ENCODE measurements at places on chromosomes 12 and 14. TPM values are rescaled to one million over a fixed set of nuclear protein-coding genes. Genes with fewer than 3 reads are reported as not detected.

The ZNF891 gene
- total RNA-seq = 3.1 TPM

The HOXC10 gene
- not detected for total RNA-seq

The CLEC9A gene
- not detected for total RNA-seq

The CLEC2A gene
- total RNA-seq = not detected

The TTC8 gene
- total RNA-seq = 2.4 TPM

The DACT1 gene
- total RNA-seq = 0.45 TPM

The PMCH gene
- not detected for total RNA-seq

The PTPN6 gene
- total RNA-seq = 312 TPM

The KRT73 gene
- total RNA-seq = 92.9 TPM

The KERA gene
- not detected for total RNA-seq

The GPHB5 gene
- total RNA-seq = not detected

The CD27 gene
- total RNA-seq = 13.7 TPM

The DNAI7 gene
- total RNA-seq = 0.48 TPM

The SPIC gene
- 0.24 TPM for total RNA-seq

The TAS2R50 gene
- total RNA-seq = 3.0 TPM

The MGP gene
- 1.1 TPM for total RNA-seq

The SLCO1B1 gene
- total RNA-seq = not detected

The RASSF8 gene
- 1.3 TPM for total RNA-seq

The EDDM3A gene
- total RNA-seq = not detected

The ARHGEF40 gene
- 6.9 TPM for total RNA-seq

The BHLHE41 gene
- not detected for total RNA-seq

The SPX gene
- total RNA-seq = 1.2 TPM

The MIPOL1 gene
- not detected for total RNA-seq

The CLEC4A gene
- 1.7 TPM for total RNA-seq

The SMCO2 gene
- not detected for total RNA-seq

The A2ML1 gene
- not detected for total RNA-seq

The KRT78 gene
- not detected for total RNA-seq

The UBC gene
- 1,276 TPM for total RNA-seq

The RIN3 gene
- total RNA-seq = 248 TPM

The SMOC1 gene
- not detected for total RNA-seq

The RTL1 gene
- not detected for total RNA-seq

The UBR7 gene
- total RNA-seq = 18.6 TPM

The MSI1 gene
- not detected for total RNA-seq

The KLHL33 gene
- total RNA-seq = 0.25 TPM

The IFI27 gene
- 0.52 TPM for total RNA-seq

The TMEM121 gene
- total RNA-seq = 0.80 TPM

The PRKD1 gene
- total RNA-seq = not detected

The PZP gene
- total RNA-seq = not detected

The LRTM2 gene
- not detected for total RNA-seq

The PTCSC3 gene
- not detected for total RNA-seq

The CLECL1 gene
- total RNA-seq = 0.64 TPM

The AMHR2 gene
- not detected for total RNA-seq

The ACADS gene
- total RNA-seq = 15.5 TPM

The TAMALIN gene
- total RNA-seq = 403 TPM

The BATF gene
- 21.4 TPM for total RNA-seq

The LRRC9 gene
- not detected for total RNA-seq

The SLCO1A2 gene
- total RNA-seq = not detected

The HNF1A gene
- total RNA-seq = not detected

The FAM90A1 gene
- total RNA-seq = 0.28 TPM

The KCNJ8 gene
- not detected for total RNA-seq

The KLRC3 gene
- 10.7 TPM for total RNA-seq

The SLCO1C1 gene
- total RNA-seq = not detected

The FOXA1 gene
- not detected for total RNA-seq

The PPP4R4 gene
- total RNA-seq = 0.52 TPM

The SYNDIG1L gene
- 0.30 TPM for total RNA-seq

The OR6C2 gene
- not detected for total RNA-seq

The FAM222A gene
- total RNA-seq = 6.6 TPM

The RNASE3 gene
- total RNA-seq = not detected

The CTSG gene
- total RNA-seq = 1.0 TPM

The DGLUCY gene
- total RNA-seq = 142 TPM

Measured in natural killer cell (primary cell).